CD4-positive, alpha-beta memory T cell (primary cell): ENCODE measurements at places on chromosomes 16 and 17.

GRCh38 chr17:77248216-77249114 lies 107.7 kb downstream of the SEC14L1 start:
- DNase-seq = no peak

GRCh38 chr17:50569592-50569991 lies 9.1 kb downstream of the CACNA1G start:
- DNase-seq = no peak

DNA sequence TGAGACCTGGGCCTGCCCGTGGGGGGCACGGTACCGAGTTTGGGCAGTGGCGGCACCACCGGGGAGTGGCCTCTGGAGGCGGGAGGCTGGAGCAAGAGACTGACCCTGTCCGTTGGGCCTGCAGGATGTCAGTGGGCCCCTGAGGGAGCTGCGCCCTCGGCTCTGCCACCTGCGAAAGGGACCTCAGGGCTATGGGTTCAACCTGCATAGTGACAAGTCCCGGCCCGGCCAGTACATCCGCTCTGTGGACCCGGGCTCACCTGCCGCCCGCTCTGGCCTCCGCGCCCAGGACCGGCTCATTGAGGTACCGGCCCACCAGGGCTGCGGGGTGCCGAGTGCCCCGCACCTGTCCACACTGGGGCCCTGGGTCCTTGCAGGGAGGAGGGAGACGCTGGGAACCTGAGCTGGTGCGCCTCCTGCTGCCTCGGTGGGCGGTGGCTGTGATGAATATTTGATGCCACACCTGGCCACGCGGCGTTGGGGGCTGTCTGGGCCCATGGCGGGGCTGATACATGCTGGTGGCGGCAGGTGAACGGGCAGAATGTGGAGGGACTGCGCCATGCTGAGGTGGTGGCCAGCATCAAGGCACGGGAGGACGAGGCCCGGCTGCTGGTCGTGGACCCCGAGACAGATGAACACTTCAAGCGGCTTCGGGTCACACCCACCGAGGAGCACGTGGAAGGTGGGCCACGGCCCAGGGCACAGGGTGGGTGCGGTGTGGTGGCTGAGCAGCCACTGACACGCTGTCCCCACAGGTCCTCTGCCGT lies 9.7 kb downstream of the NHERF2 start:
- DNase-seq = no peak

GRCh38 chr16:14513389-14514107 lies 116.5 kb downstream of the PARN start:
- no peak for DNase-seq

DNA sequence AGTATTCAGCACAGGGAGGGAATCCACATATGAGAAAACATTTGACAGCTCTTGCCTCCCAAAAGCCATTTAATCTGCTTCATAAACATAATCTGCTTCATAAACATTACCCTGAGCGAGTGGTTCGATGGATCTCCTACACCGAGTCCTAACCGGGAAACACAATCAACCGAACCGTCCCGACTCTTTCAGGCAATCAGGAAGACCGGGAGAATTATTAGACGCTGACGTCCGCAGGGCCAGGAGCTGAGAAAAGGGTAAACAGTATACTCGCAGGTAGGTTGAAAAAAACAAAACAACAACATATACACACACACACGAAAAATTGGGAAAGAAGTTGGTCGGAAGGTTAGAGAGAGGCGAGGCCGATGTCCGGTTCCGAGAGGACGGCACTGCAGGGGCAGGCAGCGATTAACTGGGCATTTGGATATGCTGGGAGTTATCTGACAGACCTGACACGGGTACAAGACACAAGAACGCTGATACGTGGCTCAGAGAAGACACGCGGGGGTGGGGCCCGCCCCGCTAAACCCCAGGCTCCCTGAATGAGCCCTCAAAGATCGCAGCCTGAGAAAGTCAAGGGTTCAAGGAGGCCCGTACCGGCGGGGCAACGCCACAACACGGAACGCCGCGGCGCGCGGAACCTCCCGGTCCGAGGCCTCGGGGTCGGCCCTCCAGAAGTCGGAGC lies 585 bp downstream of the AP1G1 start:
- DNase-seq = no peak

GRCh38 chr17:16911141-16911937 lies 60.6 kb downstream of the TNFRSF13B start:
- peak; percentile 17 for DNase-seq

DNA sequence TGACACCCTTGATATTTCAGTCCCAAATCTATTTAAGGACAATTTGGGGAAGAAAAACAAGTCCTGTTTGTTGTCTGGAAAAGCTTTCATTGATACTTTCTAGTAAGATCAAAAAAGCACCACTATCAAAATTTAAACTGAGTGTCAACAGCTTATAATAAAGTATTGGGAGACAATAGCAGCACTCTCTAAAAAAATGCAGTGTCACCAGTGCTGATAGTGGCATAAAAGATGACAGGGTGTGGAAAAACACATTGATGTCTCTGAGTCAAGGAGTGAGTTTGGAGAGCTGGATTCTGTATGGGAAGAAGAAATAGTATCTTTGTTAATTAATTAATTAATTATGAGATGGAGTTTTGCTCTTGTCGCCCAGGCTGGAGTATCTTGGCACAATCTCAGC lies 8.3 kb upstream of the TOM1L1 start:
- no peak for DNase-seq

DNA sequence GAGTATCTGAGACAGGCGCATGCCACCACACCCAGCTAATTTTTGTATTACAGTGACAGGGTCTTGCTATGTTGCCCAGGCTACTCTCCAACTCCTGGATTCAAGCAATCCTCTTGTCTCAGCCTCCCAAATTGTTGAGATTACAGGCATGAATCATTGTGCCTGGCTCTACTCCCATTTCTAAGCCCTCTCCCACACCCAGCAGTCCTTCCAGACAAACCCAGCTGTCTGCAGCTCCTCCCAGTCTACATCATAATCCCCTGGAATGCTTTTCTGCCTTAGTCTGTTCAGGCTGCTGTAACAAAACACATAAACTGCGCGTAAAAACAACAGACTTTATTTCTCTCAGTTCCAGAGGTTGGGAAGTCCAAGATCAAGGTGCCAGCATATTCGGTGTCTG lies 144.5 kb downstream of the GRIN2A start:
- DNase-seq = no peak

DNA sequence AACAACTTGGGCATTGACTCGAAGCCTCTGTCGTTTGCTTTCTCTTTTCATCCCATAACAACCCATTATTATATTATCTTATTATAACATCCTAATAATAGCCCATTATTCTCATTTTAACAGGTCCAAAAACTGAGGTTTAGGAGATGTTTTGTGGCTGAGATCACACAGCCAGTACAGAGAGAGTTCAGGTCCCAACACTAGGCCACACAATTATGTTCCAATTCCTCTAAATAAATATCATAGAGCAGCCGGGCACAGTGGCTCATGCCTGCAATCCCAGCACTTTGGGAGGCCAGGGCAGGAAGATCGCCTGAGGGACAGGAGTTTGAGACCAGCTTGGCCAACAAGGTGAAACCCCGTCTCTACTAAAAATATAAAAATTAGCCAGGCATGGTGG lies 40.3 kb upstream of the KIFC3 start:
- DNase-seq = no peak

DNA sequence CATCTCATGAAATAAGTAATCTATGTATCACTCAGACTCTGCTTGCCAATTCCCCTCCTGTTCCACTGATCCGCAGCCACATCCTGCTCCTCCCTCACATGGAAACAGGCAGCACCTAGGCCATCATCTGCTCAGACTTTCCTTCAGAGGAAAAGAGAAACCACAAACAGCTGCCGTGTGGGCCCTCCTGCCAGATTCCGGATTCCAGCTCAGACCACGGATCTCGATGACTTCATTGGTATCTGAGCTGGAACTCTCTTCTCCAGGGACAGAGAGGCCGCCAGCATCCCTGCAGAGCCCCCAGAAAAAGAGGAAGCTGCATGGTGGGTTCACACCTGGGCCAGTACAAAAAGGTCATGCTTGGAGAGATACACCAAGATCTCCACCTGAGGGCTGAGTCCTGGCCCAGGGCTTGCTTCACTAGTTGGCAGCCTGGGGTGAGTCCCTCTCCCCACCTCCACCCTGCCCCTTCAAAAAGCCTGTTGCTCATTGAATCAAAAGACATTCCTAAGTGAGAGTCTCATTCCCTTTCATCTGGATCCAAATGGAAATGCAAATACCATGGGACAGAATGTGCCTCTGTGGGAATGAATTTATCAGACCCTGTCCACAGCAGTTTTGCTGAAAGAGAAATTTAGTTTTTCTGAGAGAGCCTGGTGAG lies 47.2 kb downstream of the HOXB1 start:
- DNase-seq = no peak

GRCh38 chr17:70378076-70378475 lies 208.7 kb downstream of the KCNJ2 start:
- DNase-seq = no peak

GRCh38 chr17:40473573-40474365 lies 27.7 kb downstream of the TNS4 start:
- DNase-seq = no peak
